PC-9 (cell line): ENCODE measurements at places on chromosomes 12 and 14. TPM values are rescaled to one million over a fixed set of nuclear protein-coding genes. Genes with fewer than 3 reads are reported as not detected.

GRCh38 chr12:114090211-114090610 is 124.1 kb upstream of the RBM19 start:
- DNase-seq, result no peak

GRCh38 chr12:19856389-19856788 is 417.1 kb downstream of the AEBP2 start:
- no peak for DNase-seq

GRCh38 chr12:26327975-26328644 is 132.7 kb downstream of the SSPN start:
- DNase-seq, result no peak

DNA sequence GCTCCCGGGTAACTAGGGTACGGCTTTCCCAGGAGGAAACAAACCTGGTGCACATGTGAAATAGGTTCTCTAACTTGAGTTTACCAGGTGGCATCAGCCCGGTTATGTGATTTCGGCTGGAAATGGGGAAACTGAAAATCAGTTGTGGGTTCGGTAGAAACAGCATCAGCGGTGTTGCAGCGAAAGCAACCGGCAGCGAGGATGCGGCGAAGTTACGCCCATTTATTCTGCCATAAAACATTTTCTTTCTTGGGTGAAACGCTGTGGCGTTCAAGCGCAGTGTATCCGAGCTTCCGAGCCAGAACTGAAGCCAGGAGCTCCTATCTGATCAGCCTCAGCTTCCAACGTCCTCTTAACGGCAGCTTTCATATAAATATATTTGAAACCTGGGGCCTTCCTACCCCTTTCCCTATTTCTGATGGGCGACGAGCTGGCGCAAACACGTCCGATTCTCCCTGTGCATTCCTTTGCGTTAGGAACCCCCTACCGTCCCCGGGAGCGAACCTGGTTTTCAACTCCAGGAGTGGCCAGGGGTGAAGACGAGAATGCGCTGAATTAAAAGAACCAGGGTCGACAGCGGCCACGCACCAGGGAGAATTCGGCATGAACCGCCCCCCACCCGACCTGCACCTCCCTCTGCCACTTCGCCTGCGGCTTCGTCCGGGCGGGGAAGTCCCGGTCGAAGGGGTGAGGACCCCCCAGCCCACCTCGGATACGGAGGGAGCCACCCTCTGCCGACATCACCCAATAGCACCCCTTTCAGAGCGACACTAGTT is 1.6 kb downstream of the DPF3 start:
- no peak for DNase-seq

DNA sequence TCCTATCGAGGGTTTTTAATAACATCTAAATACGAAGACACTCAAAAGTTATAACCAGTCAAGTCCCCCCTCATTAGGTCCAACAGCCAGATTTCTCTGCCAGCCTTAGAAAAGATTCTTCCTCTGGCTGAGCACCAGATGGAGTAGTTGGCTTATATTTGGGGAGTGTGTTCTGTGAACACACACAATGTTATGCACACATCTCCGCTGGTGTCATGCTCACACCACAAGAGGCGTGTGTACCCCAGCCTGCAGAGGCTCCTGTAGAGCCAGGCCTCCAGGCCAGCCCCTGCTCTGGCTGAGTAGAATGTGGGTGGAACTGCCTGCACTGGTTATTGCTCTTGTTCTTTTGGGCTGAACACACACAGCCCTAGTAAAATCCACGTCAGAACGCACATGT is 64.0 kb downstream of the PIWIL1 start:
- DNase-seq, result no peak

- no peak for DNase-seq
Observed at GRCh38 chr14:62983821-62984220, 61.4 kb downstream of the KCNH5 start.

DNA sequence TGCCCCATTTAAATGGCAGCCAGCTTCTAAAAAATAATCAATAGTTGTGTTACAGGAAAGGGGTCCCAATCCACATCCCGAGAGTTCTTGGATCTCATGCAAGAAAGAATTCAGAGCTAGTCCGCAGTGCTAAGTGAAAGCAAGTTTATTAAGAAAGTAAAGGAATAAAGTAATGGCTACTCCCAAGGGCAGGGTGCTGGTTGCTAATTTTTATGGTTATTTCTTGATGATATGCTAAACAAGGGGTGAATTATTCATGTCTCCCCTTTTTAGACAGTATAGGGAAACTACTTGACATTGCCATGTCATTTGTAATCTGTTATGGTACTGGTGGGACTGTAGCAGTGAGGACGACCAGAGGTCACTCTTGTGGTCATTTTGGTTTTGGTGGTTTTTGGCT is 591.3 kb downstream of the LRFN5 start:
- DNase-seq, result no peak

DNA sequence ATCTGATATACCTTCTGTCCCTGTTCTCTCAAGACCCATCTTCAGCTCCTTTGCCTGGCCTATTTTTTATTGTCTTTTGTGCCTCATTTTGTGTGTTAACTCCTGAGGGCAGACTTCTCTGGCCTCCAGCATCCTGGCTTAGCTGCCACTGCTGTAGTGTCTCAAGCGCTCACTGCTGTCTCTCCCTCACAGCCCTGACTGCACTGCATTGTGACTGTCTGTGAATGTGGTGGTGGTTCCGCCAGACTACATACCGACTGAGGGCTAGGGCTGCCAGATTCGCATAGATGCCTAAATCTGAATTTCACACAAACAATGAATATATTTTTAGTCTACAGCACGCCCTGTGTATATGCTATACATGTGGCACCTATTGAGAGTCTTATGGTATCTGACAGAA is 1088.9 kb upstream of the TMEM132C start:
- DNase-seq, result no peak

DNA sequence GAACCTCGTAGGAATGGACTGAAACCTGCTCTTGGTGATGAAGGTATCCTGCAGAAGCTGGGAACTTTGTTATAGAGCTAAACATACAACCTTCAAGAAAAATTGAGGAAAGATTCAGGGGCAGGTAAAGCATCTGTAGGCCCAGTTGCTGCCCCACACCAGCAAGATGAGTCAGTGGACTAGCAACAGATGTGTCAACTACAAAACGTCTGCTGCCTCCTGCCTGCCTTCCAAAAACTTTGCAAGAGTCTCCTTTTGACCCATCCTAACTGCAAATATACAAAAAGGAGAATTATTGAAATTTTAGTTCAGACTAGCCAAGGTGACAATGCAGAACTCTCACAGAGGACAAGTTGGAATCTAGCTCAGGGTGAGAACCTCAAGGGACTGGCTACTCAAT is 60.9 kb upstream of the TMTC1 start:
- no peak for DNase-seq

- no peak for DNase-seq
Observed at GRCh38 chr14:100018482-100018881, 46.7 kb upstream of the EVL start.

- DNase-seq, result no peak
Observed at GRCh38 chr14:100562751-100563150, 24.5 kb downstream of the BEGAIN start.

GRCh38 chr14:23118506-23119362 is at the start of gene CEBPE:
Gene CEBPE (minus strand): TSS chr14:23119255. CDS start chr14:23119091, 164 bp downstream.
- DNase-seq, result no peak

- no peak for DNase-seq
Observed at GRCh38 chr12:27751386-27752047, 28.5 kb upstream of the KLHL42 start.

DNA sequence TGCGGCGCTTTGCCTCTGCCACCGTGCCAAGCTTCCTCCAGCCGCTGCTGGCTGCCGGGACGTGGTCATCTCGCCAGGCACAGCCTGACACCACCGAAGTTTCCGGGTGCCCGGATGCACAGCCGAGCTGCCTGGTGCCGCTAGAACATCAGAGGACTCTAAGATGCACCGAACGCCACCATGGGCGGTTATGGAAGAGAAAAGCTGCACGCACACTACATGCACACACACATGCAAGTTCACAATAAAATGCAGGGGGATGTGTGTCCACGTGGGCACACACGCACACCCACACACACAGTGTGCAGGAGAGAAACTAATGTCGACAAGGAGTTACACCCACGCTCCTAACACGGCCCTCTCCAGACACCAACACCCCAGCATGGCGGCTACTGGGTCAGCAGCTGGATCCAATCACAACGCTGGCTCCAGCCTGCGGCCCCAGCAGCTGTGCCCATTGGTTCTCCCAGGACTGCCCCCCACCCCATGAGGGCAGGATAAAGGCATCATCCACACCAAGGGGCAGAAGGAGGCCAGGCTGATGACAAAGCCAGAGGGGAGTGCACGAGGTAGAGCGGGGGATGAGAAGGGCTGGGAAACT is 82.7 kb downstream of the BCL11B start:
- DNase-seq, result no peak

- no peak for DNase-seq
Observed at GRCh38 chr14:45177076-45177475, 41.3 kb downstream of the FANCM start.

OVCH1 gene
- not detected in 2 replicates for total RNA-seq

FZD10 gene
- not detected in 2 replicates for total RNA-seq

SLCO1B1 gene
- total RNA-seq, result 0.30 and 0.50 TPM in 2 replicates

ENTPD5 gene
- total RNA-seq, result 12.3 and 12.6 TPM in 2 replicates

NGB gene
- not detected in 2 replicates for total RNA-seq

DNAJC22 gene
- 3.7 and 4.7 TPM in 2 replicates for total RNA-seq

CAND1 gene
- total RNA-seq, result 163 and 169 TPM in 2 replicates

MIPOL1 gene
- 12.1 and 13.1 TPM in 2 replicates for total RNA-seq

AP5M1 gene
- total RNA-seq, result 18.5 and 28.3 TPM in 2 replicates

NID2 gene
- total RNA-seq, result 0.11 TPM in 1 of 2 replicates, not detected in the other

ACAD10 gene
- 29.1 and 30.3 TPM in 2 replicates for total RNA-seq
